ENCODE measurements at places on chromosomes 5 and 9.

DNA sequence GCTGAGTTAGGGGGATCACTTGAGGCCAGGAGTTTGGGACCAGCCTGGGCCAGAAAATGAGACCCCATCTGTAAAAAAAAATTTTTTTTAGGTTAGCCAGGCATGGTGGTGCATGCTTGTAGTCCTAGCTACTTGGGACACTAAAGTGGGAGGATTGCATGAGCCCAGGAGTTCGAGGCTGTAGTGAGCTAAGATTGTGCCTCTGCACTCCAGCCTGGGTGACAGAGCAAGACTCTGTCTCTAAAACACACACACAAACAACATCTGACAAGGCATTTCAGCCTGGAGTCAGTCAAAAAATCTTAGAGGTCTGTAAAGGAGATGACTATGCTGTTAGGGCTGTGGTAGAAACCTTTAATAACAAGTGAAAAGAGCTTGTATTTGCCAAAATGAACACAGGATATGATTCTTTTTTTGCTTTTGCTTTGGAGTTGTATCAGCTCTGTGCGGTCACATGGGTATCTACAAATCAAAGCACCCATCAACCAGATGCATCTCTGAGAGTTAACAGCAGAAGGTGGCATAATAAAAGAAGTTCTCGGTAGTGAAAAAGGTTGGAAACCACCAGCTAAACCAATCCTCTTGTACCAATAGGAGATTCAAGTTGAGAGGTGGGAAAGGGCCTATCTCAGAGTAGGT, 3.6 kb upstream of the PSMD5 start:
- no peak for DNase-seq

DNA sequence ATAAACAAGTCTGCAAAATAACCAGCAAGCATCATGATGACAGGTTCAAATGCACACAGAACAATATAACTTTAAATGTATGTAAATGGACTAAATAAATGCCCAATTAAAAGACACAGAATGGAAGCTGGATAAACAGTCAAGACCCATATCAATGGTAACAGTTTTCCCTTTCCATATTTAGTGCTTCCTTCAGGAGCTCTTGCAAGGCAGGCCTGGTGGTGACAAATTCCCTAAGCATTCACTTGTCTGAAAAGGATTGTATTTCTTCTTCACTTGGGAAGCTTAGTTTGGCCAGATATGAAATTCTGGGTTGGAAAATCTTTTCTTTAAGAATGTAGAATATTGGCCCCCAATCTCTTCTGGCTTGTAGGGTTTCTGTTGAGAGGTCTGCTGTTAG, 120.2 kb upstream of the RASA1 start:
- DNase-seq = no peak

GRCh38 chr5:80834710-80835109, 125.5 kb upstream of the RASGRF2 start:
- DNase-seq = no peak

- no peak for DNase-seq
Observed at GRCh38 chr5:11922394-11922793, 18.1 kb upstream of the CTNND2 start.

DNA sequence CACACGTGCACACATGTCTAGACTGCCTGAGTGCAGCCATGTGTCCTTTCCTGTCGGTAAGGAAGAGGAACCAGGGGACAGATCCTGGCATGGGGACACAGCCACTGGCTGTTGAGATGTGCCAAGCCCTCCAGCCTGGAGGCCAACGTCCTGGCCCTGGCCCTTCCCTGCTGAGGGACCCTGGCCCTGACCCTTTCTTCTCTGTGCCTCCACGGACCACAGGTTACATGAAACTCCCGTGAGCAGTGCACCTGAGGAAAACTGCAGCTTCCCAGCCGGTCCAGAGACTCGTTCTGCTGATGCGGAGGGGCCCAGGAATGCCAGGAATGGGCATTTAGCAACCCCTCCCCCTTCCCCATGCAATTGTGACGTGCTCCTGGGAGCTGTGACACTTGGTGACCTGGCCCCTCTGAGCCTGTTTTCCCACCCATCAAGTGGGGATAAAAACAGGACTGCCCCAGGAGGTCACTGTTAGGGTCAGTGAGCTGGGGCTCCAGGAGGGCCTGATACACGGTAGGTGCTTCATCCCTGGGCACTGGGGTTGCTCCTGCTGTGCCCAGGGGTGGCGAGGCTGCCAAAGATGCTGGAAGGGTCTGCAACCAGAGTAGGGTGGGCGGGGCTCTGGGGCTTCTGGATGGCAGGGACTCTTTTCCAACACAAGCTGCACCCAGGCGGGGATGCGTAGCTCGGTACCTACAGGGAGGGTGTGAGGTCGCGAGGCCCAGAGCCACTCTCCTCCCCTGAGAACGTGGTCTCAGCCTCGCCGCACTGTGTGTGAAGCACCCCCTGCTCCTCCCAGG, 151.5 kb downstream of the C9orf50 start:
- no peak for DNase-seq

- DNase-seq = no peak
Observed at GRCh38 chr5:92909602-92909962, 671.4 kb downstream of the NR2F1-AS1 start.

Measured in stimulated activated CD4-positive, alpha-beta T cell treated with anti-CD3 and anti-CD28 coated beads, TNF-alpha, amount 100 ng/mL, for 48 hours (primary cell).